ENCODE measurements at places on chromosomes 5 and 9.

- DNase-seq, result no peak
Measured at GRCh38 chr5:40911266-40911665, 2.0 kb downstream of the C7 start.

DNA sequence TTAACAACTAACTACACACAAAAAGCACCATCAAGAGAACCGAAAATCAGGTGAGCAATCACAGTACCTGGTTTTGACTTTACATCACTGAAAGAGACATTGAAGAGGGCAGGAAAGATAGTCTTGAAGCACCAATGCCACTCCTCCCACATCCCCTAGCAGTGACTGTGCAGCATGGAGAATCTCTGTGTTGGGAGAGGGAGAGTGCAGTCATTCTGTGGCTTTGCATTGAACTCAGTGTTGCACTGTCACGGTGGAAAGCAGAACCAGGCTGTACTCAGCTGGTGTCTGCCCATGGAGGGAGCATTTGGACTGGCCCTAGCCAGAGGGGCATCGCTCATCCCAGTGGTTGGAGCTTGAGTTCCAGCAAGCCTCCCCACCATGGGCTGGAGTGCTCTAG, 40.4 kb downstream of the C5 start:
- DNase-seq, result no peak

- no peak for DNase-seq
Measured at GRCh38 chr5:55454282-55454681, 80.5 kb downstream of the PLPP1 start.

DNA sequence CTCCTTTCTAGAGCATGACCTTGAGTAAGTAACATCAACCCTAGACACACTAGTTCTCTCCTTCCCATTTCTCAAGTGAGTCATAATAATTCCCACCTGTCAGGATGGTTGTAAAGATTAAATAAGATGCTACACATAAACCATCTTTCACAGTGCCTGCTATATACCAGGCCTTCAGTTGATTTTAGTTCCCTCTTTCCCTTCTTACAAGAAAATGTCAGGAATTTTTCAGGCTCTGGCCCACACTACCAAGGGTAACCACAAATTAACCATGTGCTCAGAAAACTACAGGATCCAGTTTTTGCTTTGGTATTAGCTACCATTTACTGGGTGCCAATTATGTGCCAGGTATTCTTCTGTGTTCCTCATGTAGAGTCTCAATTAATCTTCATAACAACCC, 42.7 kb upstream of the RARS1 start:
- no peak for DNase-seq

GRCh38 chr5:39494107-39494510, 69.3 kb upstream of the DAB2 start:
- DNase-seq, result no peak

DNA sequence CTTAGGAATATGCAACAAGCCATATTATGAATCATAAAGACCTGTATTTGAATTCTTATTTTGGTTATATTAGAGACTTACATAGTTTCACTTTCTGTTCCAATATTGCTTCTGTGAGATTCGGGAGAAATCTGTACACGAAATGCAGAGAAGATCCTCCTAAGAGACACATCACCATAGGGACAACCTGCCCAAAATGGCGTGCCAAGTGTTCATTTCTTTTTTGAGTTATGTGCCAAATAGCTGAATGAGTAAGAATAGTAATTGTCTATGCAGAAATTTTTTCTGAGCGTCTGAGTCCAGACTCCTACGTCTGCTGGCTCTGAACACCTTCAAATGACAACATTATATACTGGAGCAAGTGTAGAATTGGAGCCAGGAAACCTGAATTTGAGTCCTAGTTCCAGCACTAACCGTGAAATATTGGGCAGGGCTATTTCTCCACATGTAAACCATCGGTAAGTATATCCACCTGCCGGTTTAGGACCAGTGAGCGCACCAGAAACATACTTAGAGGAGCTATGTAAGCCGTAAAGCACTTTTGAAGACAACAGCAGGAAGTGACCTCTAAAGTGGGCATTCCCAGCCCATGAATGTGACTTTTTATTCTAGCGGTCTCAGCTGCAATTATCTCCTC, 163.9 kb upstream of the DMRT1 start:
- DNase-seq, result no peak

- DNase-seq, result no peak
Measured at GRCh38 chr9:72089451-72090130, 29.2 kb upstream of the C9orf57 start.

DNA sequence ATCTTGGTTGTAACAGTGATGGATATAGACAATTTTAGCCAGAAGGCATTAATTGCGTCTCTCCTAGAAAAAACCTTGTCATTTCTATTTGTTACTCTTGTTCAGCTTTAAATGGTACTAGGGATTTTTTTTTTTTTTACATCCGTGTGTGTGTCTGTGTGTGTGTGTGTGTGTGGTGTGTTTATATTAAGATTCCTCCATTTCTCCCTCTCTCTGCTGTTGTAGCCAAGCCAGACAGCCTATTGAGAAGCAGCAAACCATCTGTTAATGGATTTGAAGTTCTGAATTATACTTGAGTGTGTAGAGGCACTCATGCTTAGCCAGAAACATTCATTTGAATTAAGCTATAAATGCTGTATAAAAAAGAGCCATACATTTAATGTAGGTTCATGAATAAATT, 72.3 kb downstream of the SLF1 start:
- DNase-seq, result no peak

- no peak for DNase-seq
Measured at GRCh38 chr5:83931969-83932368, 211.3 kb upstream of the HAPLN1 start.

DNA sequence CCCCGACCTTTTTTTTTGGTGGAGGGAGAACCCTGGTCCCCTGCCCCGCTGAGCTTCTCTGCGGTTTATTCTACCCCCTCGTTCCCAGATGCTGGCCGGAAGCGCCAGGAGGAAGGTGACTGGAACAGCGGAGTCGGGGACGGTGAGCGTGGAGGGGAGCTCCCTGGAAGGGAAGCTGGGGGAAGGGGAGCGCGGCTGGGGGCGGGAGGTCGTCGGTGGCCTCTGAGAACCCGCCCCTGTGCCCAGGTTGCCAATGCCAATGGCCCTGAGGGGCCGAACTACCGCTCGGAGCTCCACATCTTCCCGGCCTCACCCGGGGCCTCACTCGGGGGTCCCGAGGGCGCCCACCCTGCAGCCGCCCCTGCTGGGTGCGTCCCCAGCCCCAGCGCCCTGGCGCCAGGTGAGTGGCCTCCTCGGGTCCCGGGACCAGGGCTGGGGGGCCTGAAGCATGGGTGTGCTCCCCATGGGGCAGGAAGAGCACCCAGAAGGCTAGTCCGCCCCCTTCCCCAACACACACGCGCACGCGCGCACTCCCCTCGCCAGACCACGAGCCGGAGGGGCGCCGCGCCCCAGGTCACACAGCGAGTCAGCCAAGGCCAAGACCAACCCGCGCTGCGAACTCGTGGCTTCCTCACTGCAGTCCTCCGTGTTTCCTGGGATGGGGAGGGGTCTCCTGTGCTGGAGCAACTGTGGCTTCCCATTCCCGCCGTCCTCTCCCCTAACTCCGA, 10.6 kb downstream of the MYOZ3 start:
- no peak for DNase-seq

- DNase-seq, result no peak
Measured at GRCh38 chr5:125412561-125413495, 666.4 kb upstream of the ZNF608 start.

- no peak for DNase-seq
Measured at GRCh38 chr5:131720714-131721113, 76.1 kb downstream of the FNIP1 start.

GRCh38 chr5:39024005-39024404, 50.2 kb downstream of the RICTOR start:
- DNase-seq, result no peak

DNA sequence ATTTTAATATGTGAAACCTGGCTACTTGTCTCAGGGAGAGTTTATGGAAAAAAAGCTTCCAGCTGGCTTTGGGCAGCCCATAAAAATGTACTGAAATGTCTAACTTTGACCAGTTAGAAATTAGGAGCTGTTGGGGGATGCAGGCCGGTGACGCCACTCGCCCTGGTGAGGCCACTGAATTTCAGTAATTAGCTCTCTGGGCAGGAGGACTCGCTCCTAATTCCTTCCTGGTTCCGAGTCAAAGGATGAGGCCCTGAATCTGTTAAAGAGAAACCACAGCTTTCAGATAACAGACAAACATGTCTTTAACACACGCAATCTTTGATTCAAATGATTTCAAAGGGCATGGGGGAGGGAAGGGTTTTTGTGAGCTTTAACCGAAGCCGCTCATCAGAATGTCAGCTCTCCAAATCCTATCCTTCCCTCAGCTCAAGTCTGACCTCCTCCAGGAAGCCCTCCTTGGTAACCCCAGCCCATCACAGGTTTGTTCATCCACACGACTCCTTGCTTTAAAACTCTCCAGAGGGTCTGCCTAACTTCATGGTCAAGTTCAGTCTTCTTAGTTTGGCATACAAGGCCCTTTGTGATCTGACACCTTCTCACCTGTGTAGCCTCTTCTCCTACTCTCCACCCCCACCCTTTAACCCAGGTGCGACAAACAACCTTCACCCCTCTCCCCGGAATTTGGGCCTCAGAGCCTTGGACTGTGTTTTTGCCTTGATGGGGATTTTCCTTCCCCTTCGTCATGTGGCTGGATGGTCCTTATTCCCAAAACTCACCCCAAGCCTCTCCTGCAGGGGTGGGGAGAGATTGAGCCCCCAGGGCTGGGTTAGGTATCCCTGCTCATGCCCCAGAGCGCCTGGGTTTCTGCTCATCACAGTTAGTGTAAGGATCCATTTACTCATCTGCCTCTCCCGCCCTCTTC, 13.6 kb upstream of the PHF19 start:
- DNase-seq, result no peak

DNA sequence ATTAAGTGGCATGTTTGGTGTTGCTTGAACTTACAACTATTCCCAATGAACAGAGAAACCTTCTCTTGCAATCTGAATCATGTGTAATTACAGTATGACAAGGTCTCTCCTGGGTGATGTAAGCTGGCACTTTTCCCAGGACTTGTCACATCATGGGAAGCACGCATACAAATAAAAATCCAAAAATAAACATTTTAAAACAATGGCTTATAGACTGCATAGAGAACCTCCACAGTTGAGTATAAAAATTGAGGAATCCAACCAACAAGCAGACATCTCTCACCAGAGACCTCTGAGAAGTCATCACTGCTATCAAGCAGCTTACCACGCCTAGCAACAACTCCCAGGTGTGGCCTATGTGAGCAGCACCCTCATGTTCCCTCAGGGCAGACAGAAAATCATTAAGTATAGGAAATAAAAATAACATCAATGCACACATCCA, 3.9 kb downstream of the MLLT3 start:
- DNase-seq, result no peak

DNA sequence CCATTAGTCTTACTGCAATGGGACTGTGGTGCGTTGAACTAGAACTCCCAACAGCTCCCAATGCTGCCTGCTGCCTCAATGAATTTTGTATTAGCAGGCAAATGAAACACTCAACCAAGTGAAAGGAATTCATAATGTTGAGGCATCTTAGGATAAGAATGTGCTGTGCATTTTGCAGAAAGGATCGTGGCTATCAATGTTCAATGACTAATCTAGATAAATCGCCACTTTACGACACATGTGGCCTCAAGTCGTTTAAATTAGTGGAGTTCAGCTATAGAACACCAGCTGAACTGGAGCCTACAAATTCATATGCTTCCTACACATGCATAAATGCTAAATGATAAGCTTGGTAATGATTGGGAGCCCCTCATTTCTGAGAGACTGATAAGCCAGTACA, 318.4 kb downstream of the PSAT1 start:
- no peak for DNase-seq

- no peak for DNase-seq
Measured at GRCh38 chr5:73735032-73735734, 109.2 kb downstream of the ARHGEF28 start.

DNA sequence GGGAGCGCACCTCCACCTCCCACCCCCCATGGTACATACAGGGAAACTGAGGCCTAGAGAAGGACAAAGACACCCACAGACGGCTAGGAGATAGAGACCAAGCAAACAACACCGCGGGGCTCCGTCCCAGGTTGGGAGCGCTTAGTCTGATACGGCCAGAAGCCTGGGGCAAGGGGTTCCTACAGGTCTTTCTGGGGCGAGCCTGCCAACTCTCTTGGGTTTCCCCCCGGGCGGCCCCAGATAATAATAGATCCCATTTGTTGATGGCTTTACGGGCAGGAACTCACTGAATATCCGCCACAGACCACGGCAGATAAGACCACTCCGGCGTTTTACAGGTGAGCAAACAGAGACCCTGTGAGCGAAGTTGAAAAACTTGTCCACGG, 5.0 kb upstream of the EBF1 start:
- no peak for DNase-seq

DNA sequence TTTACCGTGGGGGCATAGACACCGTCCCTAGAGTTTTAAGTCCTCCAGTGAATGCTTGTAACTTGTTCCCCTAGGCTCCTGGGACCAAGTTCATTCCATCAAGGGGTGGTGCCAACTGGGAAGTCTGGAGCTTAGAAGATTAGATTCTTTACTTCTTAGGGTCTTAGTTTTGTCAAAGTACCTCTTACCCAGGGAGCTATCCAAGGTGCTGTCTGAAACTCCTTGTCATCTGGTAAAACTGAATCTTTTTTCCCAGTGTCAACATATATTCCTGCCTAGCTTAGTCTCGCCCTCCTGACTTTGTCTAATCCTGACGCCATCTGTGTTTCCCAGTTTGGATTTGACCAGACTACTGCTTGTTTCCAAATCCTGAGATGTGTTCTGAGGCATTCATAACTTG, 41.6 kb downstream of the MAMDC2 start:
- no peak for DNase-seq

DNA sequence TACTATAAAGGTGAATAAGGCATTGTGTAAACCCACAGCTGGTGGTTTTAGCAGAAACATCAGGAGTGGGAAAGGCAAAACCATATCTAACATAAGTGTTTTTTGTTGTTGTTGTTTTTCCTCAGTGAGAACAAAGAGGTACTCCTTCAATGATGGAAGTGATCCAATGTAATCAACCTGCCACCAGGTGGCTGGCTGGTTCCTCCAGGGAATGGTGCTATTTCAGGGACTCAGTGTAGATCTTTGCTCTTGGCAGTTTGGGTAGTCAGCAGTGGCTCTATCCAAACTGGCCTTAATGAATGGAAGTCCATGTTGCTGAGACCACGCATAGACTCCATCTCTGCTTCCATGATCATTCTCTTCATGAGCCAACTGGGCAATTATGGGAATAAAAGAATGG, 10.8 kb downstream of the DMRTA1 start:
- no peak for DNase-seq

DNA sequence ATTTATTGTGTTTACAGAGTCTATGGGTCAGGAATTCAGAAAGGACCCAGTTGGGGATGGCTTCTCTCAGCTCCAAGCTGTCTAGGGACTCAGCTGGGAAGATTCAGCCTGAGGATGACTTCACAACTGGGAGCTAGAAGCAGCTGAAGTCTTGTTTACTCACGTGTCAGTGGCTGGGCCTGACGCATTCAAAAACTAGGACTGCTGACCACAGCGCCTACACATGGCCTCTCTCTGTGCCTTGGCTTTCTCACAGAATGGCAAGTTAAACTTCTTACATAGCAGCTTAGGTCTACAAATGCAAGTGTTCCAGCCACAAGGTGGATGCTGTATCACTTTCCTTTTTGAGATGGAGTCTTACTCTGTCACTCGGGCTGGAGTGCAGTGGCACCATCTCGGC, 16.3 kb upstream of the PPP2CA start:
- DNase-seq, result no peak

- DNase-seq, result no peak
Measured at GRCh38 chr5:151895660-151896030, 29.0 kb downstream of the GLRA1 start.
